PC-9 (cell line): ENCODE measurements at places on chromosomes 6 and 20. TPM values are rescaled to one million over a fixed set of nuclear protein-coding genes. Genes with fewer than 3 reads are reported as not detected.

The CST5 gene
- total RNA-seq, result 0.93 and 2.2 TPM in 2 replicates

The COL21A1 gene
- 0.13 TPM in 1 of 2 replicates, not detected in the other for total RNA-seq

The SLC35D3 gene
- total RNA-seq, result not detected in 2 replicates

The ERVFRD-1 gene
- not detected in 2 replicates for total RNA-seq

The SLC44A4 gene
- 44.4 and 44.9 TPM in 2 replicates for total RNA-seq

- no peak for DNase-seq
- no peak overlapping the region for H3K4me3 ChIP-seq
- no peak overlapping the region for H3K27ac ChIP-seq
These were observed 61.1 kb downstream of the HMGN3 start for GRCh38 chr6:79173378-79173777.

DNA sequence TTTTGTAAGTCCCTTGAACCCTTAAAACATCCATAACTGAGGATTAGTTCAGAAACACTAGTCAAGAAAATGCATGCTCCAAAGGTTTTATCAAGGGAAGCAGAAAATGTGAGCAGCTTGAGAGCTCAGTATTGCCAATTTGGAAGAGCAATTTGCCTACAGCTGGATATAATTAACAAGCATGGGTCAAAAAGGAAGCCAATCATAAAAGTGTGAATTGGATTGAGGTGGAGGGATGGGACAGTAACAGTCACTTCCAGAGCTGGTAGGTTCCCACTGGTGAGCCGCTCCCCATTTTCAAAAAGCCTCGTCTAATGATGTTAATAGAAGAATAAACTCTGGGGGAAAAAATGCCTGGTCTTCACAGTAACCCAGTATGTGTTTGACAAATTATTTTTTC lies 5.0 kb upstream of the PTPRK start:
- no peak for DNase-seq
- no peaks in the 10 kb centered on the region for H3K36me3 ChIP-seq
- H3K4me3 ChIP-seq, result no peak overlapping the region
- H3K27ac ChIP-seq, result no peak overlapping the region

- no peaks in the 10 kb centered on the region for H3K36me3 ChIP-seq
- H3K27me3 ChIP-seq, result no peaks in the 10 kb centered on the region
- H3K4me1 ChIP-seq, result peaks cover 62% of the 10 kb centered on the region
- DNase-seq, result peak; percentile 97
- H3K4me3 ChIP-seq, result peak overlapping the region; percentile 16; the same call in 1 of the 2 replicates
These were observed 45.9 kb downstream of the RIPOR3 start for GRCh38 chr20:50645253-50646068.

GRCh38 chr6:31268836-31269235 lies 3.1 kb downstream of the HLA-C start:
- no peak for DNase-seq
- no peak overlapping the region for H3K4me3 ChIP-seq
- H3K27ac ChIP-seq, result no peak overlapping the region
- 0 out of 2 replicates have a peak, but pooled peaks cover 3% of the 10 kb centered on the region for H3K4me1 ChIP-seq
- no peaks in the 10 kb centered on the region for H3K27me3 ChIP-seq

DNA sequence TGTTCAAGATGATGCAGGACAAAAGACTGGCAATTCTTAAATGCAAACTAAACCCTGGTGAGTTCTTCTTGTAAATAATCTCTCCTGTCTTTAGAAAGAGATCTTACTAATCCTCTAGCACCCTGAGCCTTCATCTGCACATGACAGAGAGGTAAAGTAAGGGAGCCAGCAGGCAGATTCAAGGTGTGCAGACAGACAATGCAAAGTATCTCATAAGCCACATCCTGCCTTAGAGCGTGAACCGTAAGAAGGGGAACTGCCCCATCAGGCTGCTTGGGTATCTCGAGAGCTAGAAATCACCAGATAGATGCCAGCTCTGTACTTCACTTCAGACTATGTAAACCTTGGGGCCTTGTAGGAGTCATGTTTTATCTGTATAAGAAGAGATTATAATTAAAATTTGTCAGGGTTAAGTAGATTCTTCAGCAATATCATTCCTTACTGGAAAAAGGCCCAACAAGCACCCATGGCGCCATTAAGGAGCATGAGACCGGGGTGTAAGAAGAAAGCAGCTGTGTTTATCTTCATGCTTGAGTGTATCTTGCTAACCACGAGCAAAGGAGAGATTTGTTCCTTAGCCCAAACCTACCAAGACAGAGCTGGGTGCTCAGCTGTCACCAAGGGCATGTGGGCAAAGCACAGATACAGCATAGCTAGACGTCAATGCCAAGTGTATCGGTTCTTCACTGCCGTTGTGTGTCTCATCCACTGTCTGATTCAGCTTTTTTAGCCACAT lies 24.4 kb downstream of the CNR1 start:
- H3K4me1 ChIP-seq, result no peaks in the 10 kb centered on the region
- H3K27ac ChIP-seq, result no peak overlapping the region
- DNase-seq, result no peak

DNA sequence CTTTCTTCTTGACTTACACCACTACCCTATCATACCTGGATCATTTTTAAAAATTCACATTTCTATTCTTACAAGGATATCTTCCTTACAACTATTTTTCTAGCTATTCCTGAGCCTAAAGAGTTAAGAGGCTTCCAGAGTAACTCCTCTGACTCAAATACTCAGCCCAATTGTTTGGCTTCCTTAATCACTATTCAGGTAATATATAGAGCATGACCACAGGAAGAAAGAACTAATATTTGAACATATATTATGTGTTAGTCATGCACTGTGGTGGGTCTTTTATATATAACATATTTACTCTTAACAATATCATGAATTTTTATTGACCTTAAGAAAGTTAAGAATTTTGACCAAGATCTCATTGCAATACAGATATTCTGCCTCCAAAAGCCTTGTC lies 42.0 kb upstream of the ID4 start:
- H3K27me3 ChIP-seq, result no peaks in the 10 kb centered on the region
- no peak overlapping the region for H3K27ac ChIP-seq
- H3K4me1 ChIP-seq, result peaks cover 8% of the 10 kb centered on the region; the same call in 1 of the 2 replicates
- H3K4me3 ChIP-seq, result no peak overlapping the region

DNA sequence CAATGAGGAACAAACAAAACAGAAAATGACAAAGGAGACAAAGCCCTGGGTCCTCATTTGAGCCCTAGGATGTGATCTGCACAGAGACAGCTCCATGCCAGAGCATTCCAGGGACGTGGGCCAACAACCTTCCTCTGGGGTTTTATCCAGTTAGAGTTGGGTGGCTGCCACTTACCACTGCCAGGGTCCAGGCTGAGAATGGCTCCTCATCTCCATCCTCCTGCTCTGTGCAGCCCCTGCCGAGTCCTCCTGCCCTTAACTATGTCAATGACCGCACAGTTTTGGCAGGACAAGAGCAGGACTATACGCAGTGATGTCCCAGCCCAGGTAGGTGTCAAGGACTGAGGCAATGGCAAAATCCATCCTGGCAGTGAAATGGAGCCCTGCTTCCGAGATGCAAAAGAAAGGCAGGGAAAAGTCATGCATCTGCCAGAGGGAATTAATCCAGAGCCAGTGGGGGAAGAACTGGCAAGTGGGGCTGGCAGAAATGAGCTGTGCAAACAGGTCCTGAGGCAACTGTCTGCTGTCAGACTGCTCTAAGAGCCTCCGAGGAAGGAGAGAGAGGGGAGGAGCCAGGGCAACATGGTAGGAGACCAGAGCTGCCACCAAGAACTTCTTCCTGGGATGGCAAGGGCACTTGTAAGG lies 449.4 kb downstream of the PTPRT start:
- H3K36me3 ChIP-seq, result no peaks in the 10 kb centered on the region
- no peak overlapping the region for H3K4me3 ChIP-seq
- DNase-seq, result no peak

DNA sequence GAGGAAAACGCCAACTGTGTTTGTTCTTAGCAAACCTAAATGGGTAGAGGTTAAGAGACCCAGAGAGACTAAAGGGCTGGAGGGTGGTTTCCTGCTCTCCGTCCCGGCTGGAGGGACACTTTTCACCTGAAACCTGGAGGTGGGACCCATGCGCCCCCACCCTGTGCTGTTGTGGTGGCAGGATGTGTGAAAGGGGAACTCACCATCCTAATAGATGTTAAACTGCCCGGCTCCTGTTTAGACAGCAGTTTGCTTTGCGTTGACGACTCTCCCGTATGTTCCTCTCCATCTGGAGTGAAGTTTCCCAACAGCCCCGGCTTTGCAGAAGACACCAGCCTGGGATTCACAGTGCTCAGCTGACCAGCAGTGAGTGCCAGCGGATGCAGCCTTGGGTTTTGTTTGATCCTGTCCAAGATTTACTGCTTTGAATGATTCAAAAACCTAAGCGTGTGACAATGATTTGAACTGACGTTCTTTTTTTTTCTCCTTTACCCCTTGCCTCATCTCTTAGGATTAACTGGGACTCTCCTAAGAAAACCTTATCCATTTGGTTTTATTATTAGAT lies 66.0 kb downstream of the CDH4 start:
- no peaks in the 10 kb centered on the region for H3K36me3 ChIP-seq
- H3K4me3 ChIP-seq, result no peak overlapping the region
- no peak for DNase-seq
- no peak overlapping the region for H3K27ac ChIP-seq
- H3K27me3 ChIP-seq, result peaks cover 93% of the 10 kb centered on the region

- no peak overlapping the region for H3K27ac ChIP-seq
- no peak overlapping the region for H3K4me3 ChIP-seq
- no peaks in the 10 kb centered on the region for H3K36me3 ChIP-seq
- no peak for DNase-seq
- H3K4me1 ChIP-seq, result peaks cover 14% of the 10 kb centered on the region
These were observed 5.0 kb downstream of the HSF2 start for GRCh38 chr6:122404444-122404843.

- no peaks in the 10 kb centered on the region for H3K4me1 ChIP-seq
- H3K27me3 ChIP-seq, result no peaks in the 10 kb centered on the region
- H3K4me3 ChIP-seq, result no peak overlapping the region
- no peak for DNase-seq
- H3K36me3 ChIP-seq, result no peaks in the 10 kb centered on the region
These were observed 90.3 kb downstream of the BCAS1 start for GRCh38 chr20:53980031-53980465.

DNA sequence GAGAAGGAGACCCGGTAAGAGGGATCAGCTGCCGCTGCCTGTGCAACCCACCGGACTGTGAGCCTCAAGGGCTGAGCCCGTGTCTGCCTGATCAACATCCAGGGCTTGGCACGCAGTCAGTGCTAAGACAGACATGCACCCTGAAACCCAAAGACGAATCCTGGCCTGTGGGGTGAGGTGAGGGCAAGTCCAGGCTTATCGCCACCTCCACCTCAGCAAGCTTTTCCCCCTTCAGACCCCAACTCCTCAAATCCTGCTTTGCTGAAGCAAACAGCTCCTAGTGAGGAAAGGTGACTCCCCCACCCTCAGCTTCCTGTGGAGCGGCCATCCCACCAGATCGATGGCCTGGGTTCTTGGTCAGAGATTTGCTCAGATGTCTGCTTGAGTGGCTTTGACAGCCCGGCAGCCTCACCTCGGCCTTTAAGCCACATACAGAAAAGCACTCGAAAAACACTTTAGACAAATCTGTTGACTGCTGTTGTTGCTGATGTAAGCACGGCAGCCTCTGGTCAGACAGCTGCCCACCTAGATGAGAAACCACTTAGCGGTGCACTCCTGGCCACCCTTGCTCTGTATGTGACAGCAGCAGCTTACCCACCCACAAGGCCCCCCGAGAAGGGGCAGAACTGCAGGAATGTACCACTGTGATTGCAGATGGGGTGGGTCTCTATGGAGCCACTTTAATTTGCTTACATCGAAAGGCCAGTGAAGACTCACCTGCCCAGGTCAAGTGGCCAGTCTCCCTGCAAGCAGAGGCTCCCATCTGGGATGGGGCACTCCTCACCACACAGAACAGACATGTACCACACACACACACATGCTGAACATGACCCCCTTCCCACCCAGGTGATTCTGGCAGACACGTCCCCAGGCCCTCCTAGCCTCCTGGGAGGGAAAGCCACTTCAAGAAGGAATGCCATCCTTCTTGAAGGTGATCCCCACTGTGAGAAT lies 14.8 kb downstream of the MTCH1 start:
- peaks cover 29% of the 10 kb centered on the region for H3K36me3 ChIP-seq
- H3K4me1 ChIP-seq, result no peaks in the 10 kb centered on the region
- no peak overlapping the region for H3K4me3 ChIP-seq

DNA sequence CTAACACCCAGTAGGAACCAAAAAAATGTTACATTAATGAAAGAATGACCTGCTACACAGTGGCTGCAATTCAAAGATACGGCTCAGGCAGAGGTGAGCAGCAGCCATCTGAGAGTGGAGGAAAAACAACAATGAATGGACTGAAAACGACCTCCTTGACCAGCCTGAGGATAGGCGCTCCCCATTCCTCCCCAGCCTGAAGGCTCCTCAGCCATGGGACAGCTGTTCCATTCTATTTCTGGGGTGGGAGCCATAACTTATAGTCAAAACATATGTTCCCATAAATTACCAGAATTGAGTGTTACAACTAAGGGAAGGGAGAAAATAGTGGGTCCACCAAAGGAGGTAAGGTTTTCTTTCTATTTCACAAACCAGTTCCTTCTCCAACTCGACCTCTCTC lies 27.2 kb downstream of the FYN start:
- no peak overlapping the region for H3K4me3 ChIP-seq
- H3K36me3 ChIP-seq, result no peaks in the 10 kb centered on the region
- H3K27ac ChIP-seq, result no peak overlapping the region
- no peaks in the 10 kb centered on the region for H3K4me1 ChIP-seq

DNA sequence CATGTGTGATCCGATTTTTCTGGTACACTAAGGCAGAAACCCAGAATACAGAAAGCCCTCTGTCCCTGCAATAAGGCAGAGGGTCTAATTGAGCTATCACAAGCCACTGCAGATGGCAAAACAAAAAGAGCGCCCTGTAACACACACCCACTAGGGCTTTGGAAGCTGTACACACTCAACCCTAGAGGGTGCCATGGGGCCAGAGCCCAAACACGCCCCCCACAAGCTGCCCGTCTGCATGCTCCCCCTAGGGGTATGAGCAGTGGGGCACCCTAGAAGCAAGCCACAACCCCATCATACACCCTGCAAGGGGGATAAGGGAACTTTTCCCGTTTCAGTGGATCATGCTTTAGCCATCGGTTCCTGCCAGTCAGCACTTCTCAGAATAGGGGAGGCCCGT lies 62.2 kb upstream of the PDE10A start:
- H3K4me3 ChIP-seq, result no peak overlapping the region
- no peaks in the 10 kb centered on the region for H3K4me1 ChIP-seq
- no peaks in the 10 kb centered on the region for H3K36me3 ChIP-seq
- no peak overlapping the region for H3K27ac ChIP-seq
- no peak for DNase-seq

- H3K4me3 ChIP-seq, result no peak overlapping the region
- no peaks in the 10 kb centered on the region for H3K27me3 ChIP-seq
These were observed 32.7 kb downstream of the HLA-A start for GRCh38 chr6:29974901-29975560.

GRCh38 chr6:132872923-132873322 lies 58.6 kb downstream of the RPS12 start:
- no peaks in the 10 kb centered on the region for H3K4me1 ChIP-seq
- H3K4me3 ChIP-seq, result no peak overlapping the region
- no peak for DNase-seq
- no peaks in the 10 kb centered on the region for H3K36me3 ChIP-seq
- H3K27ac ChIP-seq, result no peak overlapping the region

GRCh38 chr6:34132486-34133185 lies 13.3 kb downstream of the GRM4 start:
- no peaks in the 10 kb centered on the region for H3K4me1 ChIP-seq
- no peaks in the 10 kb centered on the region for H3K36me3 ChIP-seq
- DNase-seq, result peak; percentile 35
- H3K27ac ChIP-seq, result no peak overlapping the region
- no peak overlapping the region for H3K4me3 ChIP-seq

GRCh38 chr6:137894779-137895385 lies 27.8 kb downstream of the TNFAIP3 start:
- H3K27me3 ChIP-seq, result no peaks in the 10 kb centered on the region
- H3K27ac ChIP-seq, result peak overlapping the region; percentile 23
- H3K36me3 ChIP-seq, result no peaks in the 10 kb centered on the region
- no peak overlapping the region for H3K4me3 ChIP-seq
- no peak for DNase-seq

- no peak overlapping the region for H3K27ac ChIP-seq
- no peak overlapping the region for H3K4me3 ChIP-seq
- H3K4me1 ChIP-seq, result no peaks in the 10 kb centered on the region
- DNase-seq, result no peak
These were observed 262.4 kb downstream of the PHF3 start for GRCh38 chr6:63897952-63898351.
